ENCODE measurements at places on chromosomes 7 and 10.

DNA sequence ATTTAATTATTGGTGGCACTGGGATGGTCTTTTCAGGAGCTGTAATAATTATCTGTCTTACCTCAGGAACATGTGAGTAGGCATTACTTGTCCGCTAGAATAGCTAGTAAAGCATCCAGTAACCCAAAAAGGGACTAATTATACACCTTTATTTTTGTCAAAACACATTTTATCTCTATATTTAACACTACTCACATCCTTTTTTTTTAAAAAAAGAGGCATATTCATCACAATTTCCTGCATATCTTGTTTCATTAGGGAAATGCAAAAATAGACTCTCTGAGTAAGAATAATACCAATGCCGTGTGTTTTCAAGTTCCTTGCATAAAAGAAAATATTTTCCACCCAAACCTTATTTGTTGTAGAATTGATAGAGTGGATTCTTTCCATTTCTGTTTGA, 99.5 kb downstream of the VTI1A start:
- DNase-seq, result no peak

DNA sequence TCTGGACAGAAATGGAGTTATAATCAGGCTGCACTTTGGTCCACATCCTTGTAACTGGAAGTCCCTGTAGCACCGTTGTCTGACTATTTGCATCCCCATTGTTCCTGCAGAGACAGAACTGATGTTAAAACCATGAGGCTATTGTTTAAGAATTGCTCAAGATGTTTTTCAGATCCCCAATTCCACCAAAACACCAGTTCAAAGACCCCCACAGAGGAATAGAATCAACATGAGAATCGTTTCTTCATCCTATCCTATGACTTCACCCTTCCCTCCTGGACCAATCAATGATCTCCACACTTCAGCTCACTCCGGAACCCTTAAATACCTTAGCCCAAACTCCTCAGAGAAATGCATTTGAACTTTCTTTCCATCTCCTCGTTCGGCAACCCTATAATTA, 57.1 kb upstream of the GRID1 start:
- DNase-seq, result no peak

DNA sequence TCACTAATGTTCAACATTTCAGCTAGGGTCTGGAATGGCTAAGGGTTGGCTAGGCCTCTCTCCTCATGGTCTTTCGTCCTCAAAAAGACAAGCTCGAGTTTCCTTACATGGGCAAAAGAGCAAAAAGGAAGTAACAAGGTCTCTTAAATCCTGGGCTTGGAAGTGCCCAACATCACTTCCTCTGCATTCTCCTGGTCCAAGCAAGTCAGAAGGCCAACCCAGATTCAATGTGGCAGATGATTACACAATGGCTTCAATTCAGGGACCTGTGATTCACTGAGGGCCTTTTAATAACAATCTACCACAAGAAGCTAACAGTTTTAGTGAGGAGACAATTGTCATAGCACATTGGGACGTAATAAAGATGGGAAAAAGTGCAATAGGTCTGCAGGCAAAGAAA, 4.4 kb upstream of the NUP205 start:
- DNase-seq, result no peak

DNA sequence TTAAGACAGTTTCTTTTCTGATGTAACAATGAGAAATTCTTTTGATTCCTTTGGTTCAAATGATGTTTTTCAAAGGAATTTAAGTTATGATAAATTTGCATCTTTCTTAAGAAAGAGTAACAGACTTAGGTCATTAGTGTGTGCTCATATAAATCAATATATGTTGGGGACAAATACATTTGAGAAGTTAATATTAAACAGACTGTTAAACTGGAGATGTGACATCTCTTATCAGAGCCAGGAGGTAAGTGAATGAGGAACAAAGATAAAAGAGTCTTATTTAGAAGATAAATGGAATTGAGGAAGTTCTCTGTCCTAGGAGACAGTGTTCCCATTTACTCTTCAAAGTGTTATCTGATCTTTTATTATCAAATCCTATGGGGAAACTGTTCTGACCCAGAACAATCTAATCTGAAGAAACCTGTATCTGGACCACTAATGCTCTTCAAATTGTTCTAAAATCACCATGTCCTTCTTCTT, 104.8 kb upstream of the LAMB4 start:
- no peak for DNase-seq
